ENCODE measurements at places on chromosomes 13 and 19.

DNA sequence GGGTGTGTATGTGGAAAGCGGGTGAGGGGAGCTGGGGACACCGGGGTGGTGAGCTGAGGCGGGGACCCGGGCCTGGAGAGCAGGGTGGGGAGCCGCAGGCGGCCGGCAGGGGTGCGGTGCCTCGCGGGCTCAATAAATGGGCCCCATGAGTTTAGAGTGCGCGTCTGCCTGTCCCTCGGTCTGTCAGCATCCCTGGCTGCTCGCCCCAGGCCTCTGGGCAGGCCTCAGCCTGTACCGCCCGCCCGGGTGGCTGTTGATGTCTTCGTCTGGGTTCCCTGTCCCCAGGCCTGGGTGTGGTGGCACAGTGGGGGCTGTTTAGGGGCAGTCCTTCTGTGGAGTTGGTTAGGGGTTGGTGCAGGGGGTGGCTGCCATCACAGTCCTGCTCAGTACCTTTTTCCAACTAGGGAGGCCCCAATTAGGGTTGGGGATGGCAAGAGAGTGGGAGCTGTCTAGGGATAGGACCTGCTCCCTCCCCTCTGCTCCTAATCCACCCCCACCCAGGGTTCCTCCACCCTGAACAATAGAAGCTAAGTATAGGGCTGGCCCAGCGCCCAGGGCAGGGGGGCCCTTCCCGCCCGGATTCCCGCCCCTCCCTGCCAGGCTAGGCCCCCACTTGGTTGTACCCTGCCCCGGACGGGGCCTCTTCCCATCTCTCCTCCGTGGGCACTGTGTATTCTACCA is 12.2 kb downstream of the CIC start:
- no peak for DNase-seq

DNA sequence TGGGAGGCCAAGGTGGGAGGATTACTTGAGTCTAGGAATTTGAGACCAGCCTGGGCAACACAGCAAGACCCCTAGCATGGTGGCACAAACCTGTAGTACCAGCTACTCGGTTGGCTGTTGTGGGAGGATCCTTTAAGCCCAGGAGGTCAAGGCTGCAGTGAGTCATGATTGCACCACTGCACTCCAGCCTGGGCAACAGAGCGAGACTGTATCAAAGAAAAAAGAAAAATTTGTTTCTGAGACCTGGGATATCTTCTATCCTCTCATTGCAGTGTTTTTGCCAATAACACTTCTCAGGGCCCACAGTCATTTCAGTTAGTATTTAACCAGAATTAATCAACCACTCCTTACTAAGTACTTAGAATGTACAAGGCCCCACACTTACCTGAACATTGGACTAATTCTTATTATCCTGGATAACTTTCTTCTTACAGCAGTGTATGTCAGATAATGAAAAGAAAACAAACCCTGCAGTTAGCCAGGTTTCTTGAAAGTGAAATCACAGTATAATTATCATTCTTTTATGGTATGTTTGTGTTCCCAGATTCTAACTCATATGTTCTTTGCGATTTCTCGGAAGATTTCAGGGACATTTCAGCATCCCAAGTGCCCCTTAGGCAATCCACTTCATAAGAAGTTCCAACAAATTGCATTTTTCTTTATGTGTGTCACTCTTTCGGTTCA is 75.6 kb upstream of the KLF5 start:
- DNase-seq, result no peak

DNA sequence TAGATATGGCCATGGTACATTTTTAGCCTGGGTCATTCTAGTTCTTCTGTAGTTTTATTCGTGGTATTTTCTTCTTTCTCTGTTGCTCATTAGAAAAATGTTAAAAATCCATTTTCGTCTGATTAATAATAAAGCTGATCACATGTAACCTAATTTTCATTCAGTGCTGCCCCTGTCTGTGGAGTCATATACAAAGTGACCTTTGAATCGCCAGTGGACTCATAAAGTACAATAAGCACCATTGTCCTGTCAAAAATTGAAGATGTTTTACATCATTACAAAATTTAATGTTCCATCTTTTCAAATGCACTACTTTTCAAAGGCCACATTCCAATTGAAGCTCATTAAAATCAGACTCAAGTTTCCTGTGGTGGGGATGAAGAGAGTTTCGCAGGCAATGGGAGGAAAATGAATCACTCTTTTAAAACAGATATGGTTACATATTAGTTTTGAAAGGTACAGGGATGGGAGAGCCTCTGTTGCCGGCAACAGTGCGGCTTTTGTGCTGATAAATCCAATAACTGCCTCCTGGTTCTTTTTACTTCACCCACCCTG is 205.4 kb downstream of the ZNF536 start:
- no peak for DNase-seq

DNA sequence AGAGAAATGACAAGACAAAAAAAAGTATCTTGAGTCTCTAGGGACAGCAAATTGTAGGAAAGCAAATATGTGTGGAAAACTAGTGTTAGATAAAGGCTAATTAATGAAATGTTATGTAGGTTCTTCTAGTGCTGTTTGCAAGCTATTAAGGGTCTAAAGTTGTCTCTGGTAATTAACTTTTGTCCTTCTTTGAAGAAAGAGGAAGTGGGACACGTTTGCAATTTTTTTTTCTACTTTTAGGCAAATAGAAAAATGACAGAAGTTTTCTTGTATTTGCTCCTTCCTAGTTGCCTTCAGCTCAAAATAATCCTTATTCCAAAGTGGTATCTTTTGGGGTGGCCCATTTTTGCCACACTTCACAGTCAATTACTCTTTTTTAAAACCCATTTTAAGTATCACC is 1877.7 kb upstream of the PRR20A start:
- DNase-seq, result no peak

DNA sequence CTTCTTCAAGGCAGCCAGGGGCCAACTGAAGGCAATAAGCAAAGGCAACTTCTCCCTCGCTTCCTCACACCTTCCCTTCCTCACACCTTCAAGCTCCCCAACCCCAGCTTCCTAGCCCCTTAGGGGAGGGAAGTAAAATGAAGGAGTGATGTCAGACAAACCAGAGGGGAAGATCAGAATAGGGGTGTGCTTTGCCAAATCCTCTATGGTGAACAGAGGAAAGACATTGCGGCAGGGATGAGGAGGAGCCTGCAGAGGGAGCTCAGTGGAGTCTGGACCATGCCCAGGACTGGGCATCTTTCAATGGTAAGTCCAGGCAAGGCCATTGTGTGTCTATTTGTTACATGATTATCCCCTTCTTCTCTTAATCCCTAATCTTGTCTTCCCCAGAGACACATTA is 164.0 kb downstream of the TSHZ3 start:
- no peak for DNase-seq

DNA sequence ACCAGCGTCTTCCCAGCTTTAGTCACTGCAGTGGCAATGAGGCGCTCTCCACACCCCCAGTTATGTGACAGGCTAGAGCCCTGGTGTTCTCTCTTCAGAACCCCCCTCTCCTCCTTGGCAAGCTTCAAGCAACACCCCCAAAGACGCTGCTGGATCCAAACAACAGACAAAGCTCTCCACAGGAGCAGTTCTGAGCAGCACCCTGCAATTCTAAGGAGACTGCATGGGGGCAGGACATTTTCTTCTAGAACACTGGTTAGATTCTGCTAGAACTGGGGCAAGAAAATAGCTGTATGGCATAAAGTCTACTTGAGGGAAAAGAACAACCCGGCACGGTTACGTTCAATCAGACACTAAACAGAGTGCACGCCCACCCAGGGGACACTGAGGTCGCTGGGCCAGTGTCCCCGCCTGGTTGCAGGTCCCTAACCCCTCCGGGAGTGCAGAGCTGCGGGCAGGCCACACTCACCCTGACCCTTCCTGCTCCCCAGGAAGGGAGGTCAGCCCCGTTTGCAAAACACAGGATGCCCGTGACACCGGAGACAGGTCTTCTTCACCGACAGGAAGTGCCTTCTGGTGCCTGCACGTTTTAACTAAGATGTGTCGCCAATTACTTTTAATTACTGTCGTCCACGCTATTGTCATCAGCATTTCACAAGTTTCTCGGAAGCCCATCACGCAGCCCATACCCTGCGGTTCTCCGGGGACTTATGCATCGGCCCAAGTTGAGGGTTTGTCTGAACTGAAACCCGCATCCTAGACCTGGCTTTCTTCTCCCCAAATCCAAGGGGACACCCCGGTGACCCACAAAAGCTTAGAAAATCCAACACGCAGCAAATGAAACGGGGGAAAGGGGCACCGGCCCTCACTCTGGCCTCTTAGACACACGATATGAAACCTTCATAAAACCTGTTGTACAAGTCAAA is 943 bp downstream of the GJB6 start:
- no peak for DNase-seq

GRCh38 chr13:66180836-66181235 is 1049.3 kb downstream of the PCDH9 start:
- no peak for DNase-seq

GRCh38 chr13:80957019-80957655 is 616.2 kb upstream of the SPRY2 start:
- no peak for DNase-seq

- no peak for DNase-seq
Measured at GRCh38 chr19:5156231-5156986, 184.2 kb downstream of the PTPRS start.

GRCh38 chr19:1503089-1503924 is 9.5 kb downstream of the ADAMTSL5 start:
- DNase-seq, result no peak

GRCh38 chr13:106617561-106617960 is 49.6 kb upstream of the ARGLU1 start:
- no peak for DNase-seq

DNA sequence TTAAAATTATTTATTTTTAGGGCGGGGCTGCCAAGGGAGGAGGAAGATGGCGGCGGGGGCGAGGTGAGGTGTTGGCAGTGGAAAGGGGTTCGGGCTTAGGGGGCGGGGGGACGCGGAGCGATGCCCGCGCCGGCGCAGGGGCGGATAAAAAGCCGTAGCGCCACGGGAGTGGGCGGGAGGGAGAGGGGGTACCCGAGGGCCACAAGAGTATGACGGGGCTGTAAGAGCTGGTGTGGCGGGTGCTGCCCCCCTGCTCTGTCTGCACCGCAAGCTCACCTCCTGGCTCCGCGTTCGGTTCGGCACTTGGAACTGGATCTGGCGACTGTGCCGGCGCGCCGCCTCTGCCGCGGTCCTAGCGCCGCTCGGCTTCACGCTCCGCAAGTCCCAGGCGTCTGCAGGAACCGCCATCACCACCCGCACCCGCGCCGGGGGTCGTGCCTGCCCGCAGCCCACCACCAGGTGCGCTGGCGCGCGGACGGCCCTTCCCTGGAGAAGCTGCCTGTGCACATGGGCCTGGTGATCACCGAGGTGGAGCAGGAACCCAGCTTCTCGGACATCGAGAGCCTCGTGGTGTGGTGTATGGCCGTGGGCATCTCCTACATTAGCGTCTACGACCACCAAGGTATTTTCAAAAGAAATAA is 265.2 kb upstream of the SGCG start:
- DNase-seq, result no peak

DNA sequence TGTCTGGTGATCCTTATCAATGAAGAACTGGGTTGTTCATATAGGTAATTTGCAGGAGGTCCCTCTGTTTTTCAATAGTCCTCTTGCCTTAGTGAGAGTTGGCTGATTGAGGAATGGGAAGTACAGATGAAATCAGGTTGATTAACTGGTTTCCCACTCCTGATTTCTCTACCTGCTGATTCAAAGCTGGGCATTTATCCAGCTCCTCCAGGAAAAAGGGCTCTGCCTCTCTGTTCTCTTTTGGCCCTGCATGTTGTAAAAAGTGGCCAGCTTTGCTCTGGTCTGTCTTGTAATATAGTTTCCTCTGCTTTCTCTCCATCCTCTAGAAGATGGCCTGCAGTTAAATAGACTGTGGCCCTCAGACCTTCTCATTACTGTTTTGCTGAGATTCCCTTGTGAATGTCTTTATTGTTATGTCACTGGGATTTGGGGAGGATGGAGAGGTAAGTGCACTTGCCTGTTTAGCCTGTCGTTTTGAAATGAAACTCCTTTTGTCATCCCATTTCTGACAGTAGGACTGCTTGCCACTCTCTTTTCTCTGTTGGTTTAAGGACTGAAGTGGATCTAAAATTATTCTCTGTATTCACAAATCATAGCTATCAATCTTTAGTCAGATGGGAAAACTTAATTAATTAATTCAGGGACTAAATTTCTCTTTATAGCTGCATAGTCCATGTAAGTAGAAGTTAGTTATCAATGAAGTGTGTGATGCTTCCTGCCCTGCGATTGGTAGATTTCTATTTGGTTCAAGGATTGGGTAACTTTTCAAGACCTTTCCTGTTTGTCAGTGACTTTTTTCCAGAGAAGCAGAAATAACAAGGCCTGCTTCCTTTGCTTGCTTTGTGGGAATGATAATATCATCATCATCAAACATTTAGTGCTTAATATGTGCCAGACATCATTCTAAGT is 28.5 kb downstream of the GARRE1 start:
- no peak for DNase-seq

GRCh38 chr13:50426927-50427326 is 411.7 kb downstream of the KCNRG start:
- no peak for DNase-seq

DNA sequence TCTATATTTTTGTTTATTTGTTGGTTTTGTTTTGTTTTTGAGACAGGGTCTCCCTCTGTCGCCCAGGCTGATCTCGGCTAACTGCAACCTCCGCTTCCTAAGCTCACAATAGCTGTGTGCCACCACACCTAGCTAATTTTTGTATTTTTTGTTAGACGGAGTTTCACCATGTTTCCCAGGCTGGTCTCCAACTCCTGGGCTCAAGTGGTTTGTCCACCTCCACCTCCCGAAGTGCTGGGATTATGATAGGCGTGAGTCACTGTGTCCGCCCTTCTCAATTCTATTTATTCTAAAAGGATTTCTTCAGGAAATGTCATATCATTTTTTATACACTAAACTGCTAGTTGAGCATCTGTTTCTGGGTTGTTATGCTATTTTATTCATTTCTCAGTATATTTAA is 1206.0 kb downstream of the OLFM4 start:
- no peak for DNase-seq

- no peak for DNase-seq
Measured at GRCh38 chr13:75353781-75354193, 128.2 kb downstream of the TBC1D4 start.

DNA sequence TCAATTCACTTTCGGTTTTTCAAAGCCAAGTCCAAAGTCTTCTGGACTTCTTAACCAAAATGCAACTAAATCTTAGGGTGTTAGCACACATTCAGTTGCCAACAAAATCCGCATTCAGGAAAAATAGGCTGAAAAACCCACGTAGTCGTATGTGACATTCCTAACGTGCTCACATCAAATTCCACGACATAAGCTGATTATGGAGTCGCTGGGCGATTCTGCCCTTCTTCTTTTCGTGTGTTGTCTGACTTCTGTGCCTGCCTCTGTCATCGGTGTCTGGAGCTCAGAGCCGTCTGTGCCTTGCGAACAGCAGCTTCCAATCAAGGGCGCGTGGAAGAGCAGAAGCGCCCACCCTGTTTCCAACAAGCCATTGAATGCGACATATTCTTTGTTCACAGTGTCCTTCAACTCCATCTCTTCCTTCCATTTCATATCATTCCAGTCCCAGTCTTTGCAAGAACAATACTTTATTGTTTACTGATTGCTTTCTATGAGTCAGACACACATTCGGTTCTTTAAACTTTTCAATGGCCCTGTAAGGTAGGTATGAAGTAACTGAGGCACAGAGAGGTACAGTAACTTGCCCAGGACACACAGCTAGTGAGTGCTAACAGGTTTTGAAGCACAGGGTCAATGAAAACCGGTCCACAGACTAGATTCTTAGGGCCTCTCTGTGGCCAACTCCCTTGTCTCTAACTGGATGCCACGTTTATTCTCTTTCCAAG is 8.2 kb upstream of the ZNF507 start:
- no peak for DNase-seq

GRCh38 chr19:14699641-14700040 is 9.8 kb downstream of the ZNF333 start:
- DNase-seq, result no peak

Data from T-helper 22 cell (primary cell).